ENCODE measurements at places on chromosomes 4 and X.

- no peak for DNase-seq
Observed at GRCh38 chr4:55637272-55637820, 1.2 kb upstream of the NMU start.

GRCh38 chr4:156710365-156711192 lies 261.0 kb downstream of the PDGFC start:
- DNase-seq = no peak

DNA sequence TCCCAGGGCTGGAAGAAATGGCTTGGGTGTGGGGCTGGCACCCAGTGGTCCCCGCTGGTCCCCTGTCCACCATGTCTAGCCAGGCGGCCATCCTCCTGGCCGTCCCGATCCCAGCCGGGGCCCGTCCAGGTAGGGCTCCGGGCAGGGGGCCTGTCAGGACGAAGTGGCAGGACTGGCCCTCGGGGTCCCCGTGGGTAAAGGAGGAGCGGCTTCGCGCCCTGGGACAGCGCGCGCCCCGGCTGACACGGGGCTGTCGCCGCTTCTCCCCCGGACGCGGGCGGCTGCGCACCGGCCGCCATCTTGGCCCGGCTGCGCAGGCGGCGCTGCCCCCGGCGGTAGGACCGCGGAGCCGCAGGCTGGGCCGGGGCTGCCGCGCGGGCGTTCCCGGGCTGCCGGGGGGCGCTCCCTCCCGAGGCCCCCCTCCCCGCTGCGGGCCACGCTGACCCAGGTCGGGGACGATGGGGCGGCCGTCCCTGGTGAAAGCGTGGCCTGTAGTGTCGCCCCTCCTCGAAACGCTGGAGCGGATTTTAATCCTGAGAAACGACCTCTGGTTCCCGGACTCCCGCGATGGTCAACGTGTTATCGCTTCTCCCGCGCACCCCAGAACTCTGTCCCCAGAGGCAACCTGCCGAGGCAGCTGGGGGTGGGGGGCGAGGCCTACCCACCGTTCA lies 60.4 kb upstream of the BCOR start:
- DNase-seq = peak; percentile 62

DNA sequence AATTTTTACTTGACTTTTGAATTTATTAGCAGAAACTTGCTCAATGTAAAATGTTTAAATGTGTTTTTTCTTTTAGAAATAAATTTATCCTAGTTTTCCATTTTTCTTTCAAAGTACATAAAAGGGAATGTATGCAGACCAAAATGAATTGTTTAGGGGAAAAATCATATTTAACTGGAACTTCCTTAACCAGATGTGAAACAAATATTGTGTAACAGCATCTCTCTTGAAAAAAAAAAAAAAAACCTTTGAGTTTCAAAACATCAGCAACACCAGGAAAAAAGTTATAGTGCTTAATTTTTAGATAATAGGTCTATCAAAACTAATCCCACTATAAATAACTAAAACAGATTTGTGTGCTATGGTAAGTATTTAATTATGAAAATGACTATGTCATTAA lies 14.5 kb upstream of the CCNA2 start:
- no peak for DNase-seq

- DNase-seq = no peak
Observed at GRCh38 chrX:30153881-30154260, 61.5 kb upstream of the MAGEB2 start.

DNA sequence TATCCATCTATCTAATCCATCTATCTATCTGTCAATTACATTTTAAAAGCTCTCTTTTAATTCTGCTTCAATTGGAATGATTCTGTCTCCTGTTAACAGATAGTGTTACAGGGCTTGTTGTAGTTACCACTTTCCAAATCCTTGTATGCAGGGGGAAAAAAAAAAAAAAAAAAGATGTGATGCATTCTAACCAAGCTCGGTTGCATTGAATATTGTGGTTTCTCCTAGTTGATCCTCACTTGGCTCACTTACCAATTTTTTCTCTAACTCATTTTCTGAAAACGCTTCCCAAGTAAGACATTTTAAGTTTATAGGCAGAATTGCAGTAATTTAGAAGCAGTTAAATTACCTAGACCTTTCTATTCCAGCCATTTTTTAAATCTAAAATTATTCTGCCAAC lies 327.9 kb upstream of the PITX2 start:
- no peak for DNase-seq

DNA sequence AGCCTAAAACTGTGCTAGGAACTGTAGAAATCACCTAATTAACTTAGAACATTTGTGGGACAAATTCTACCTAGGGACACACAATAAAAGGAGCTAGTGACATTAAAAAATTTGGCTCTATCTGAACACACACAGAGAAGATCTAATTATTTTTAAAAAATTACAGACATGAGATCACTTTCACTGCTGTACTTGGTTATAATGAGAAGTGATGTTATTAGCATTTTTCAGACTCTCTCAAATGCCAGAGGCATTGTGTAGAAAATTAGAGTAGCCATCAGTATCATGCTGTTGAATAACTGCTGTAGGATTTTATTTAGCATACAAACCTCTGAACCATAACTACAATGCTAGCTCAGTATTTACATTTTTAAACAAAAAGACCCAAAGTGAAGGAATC lies 109.1 kb upstream of the ANK2 start:
- DNase-seq = no peak

- DNase-seq = no peak
Observed at GRCh38 chrX:25389266-25389665, 373.5 kb upstream of the ARX start.

GRCh38 chr4:112511803-112512118 lies 4.2 kb downstream of the NEUROG2 start:
- DNase-seq = no peak

GRCh38 chrX:20382518-20383297 lies 116.0 kb upstream of the RPS6KA3 start:
- no peak for DNase-seq

GRCh38 chr4:81922313-81922712 lies 450.6 kb upstream of the RASGEF1B start:
- no peak for DNase-seq

DNA sequence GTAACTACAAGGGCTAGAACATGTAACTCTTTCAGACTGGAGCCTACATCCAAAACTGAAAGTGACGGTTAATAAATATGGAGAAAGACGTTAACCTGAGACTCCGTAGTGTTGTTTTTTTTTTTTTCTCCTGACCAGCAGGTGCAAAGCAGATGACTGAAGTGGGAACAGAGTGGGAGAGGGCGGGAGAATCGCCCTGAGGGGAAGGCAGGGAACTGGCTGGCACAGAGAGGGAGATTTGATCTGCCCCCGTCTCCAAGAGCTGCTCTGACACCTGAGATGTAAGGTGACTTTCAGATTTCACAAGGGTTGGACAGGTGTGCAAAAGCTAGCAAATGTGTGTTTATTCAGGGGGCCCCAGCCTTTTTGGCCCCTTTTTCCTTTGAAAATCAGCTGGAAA lies 180.2 kb downstream of the PALLD start:
- DNase-seq = no peak

GRCh38 chrX:71543316-71543715 lies 10.4 kb downstream of the OGT start:
- no peak for DNase-seq

DNA sequence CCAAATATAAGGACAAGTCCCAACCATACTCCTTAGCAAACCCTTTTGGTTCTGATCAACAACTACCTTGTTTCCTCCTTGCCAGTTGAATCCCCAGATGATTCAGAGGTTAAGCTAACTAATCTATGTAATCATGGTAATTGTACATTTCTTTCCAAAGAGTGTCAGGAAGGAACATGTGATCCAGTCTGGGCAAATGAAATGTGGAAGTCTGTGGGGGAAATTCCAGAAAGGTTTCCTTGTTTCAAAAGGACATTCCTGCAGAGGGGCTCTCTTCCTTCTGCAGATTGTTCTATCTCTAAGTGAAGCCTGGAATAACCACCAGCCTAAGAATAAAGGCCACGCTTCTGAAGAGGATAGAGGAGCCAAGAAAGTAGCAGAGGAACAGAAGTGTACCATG lies 7.0 kb downstream of the PRSS12 start:
- no peak for DNase-seq

GRCh38 chrX:55005256-55005655 lies 5.1 kb downstream of the APEX2 start:
- DNase-seq = no peak

DNA sequence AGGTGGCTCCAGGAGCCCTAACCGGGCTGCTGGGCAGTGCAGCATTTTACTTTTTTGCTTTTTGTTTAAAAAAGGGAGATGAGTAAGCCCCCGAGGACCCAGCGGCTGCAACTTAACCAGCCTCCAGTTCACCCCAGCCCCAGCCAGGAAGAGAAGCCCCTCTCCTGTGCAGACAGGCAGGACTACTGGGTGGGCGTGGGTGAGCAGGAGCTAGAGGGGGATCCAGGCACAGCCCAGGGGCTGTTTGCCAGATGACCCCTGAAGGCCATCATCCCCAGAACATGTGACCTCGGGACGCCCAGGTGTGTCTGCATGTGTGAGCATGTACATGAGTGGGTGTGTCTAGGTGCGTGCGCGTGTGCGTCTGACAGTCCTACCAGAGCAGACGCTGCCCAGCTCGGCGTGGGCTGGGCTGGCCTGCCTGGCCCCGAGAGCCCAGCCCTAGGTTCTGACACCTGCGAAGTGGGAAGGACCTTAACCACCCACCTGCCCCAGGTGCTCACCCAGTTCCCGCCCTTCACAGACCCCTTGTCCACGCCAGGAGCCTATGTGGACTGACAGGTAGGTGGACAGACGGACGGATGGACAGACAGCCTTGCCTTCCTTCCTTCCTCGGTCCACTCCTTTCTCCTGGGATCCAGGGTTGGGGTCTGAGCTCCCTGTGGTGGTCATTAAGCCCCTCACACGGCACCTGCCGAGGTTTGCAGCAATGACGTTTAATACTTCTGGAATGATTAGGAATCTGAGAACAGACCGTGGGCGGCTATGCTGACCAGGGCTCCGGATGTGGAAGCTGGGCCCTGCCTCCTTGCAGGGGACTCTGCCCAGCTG lies 7.8 kb upstream of the HAUS3 start:
- DNase-seq = no peak

- no peak for DNase-seq
Observed at GRCh38 chr4:175762582-175762981, 49.5 kb downstream of the GPM6A start.

GRCh38 chr4:48779095-48779997 lies 733 bp downstream of the FRYL start:
- DNase-seq = peak; percentile 82

- DNase-seq = no peak
Observed at GRCh38 chrX:108167211-108167872, 75.8 kb downstream of the ATG4A start.

DNA sequence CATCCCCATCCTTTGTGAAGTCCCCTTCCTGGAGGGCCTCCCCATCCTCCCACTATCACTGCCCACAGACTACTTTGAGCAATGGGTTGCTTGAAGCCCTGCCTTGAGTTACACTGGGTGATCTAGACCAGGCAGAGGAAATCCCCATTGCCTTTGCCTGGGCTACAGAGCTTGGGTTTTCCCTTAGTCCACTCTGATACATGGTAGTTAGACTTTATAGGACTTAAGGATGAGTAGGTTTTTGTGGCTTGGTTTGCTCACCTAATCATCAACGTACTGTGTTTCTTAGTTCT lies 56.6 kb downstream of the TMEM131L start:
- DNase-seq = no peak

- no peak for DNase-seq
Observed at GRCh38 chr4:145820407-145820806, 118.2 kb downstream of the ZNF827 start.

GRCh38 chrX:115906276-115906675 lies 264.3 kb upstream of the AGTR2 start:
- no peak for DNase-seq

GRCh38 chrX:153728095-153728494 lies 3.4 kb downstream of the ABCD1 start:
- DNase-seq = no peak

DNA sequence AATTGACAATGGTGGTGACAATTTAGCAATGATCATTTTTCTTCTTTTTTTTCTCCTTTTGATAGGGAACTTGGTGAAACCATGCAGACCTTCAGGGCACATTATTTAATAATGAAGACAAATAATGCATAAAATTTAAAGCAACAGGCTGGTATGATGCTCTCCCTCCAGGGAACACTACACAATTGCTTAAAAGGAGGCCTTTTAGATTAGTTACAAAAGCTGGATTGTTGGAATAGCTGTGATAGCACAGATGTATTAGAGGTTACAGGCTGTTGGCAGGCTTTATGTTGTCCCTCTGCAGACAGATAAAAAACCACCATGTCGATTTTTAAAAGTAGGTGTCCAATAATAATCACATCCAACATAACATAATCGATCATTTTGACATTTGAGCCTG lies 307.0 kb downstream of the ADGRL3 start:
- no peak for DNase-seq

DNA sequence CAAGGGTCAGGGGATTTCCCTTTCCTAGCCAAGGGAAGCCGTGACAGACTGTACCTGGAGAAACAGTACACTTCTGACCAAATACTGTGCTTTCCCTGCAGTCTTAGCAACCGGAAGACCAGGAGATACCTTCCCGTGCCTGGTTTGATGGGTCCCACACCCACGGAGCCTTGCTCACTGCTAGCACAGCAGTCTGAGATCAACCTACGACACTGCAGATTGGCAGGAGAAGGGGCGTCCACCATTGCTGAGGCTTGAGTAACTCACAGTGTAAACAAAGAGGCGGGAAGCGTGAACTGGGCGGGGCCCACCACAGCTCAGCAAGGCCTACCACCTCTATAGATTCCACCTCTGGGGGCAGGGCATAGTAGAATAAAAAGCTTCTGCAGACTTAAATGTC lies 48.7 kb upstream of the SRD5A3 start:
- DNase-seq = no peak

DNA sequence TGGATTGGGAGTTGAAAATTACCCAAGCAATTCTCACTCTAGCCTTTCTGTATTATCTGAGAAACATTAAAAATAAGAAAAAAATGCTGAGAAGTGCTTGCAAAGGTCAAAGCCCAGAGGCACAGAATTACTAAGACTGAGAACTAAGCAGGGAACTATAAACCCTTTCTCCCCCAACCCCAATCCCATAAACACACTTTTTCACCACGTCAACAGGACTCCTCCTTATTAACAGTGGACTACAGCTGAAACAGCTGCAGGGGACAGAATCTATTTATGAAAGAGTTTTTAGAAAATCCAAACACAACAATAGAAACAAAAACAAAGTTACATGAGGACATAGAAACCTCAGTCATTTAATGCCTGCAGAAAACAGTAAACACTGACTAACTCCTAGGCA lies 984.1 kb downstream of the TRAM1L1 start:
- DNase-seq = no peak

GRCh38 chrX:8244301-8244700 lies 73.2 kb upstream of the VCX2 start:
- no peak for DNase-seq

DNA sequence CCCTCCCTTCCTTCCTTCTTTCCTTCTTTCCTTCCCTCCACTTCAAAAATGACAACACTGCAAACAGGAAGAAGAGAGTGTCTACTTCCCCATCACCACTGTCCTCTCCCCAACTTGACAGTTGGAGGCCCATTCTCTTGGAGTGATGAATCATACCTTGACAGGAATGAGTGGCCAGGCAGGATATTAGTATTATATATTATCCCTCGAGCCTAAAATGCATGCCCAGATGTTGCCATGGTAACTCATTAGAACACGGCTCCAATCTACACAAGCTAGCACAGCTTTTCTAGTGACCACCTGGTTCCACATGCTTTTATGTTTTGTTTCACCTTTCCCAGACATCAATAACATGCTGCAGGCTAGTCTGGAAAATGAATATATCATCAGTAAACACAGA lies 71.3 kb upstream of the LHFPL1 start:
- DNase-seq = no peak

GRCh38 chrX:55169782-55170181 lies 50.4 kb upstream of the PAGE5 start:
- DNase-seq = no peak

- no peak for DNase-seq
Observed at GRCh38 chr4:159446266-159446976, 343.5 kb downstream of the RAPGEF2 start.

GRCh38 chr4:48596336-48596735 lies 106.3 kb downstream of the ZAR1 start:
- DNase-seq = no peak
